ENCODE measurements at places on chromosomes 13 and 19.

DNA sequence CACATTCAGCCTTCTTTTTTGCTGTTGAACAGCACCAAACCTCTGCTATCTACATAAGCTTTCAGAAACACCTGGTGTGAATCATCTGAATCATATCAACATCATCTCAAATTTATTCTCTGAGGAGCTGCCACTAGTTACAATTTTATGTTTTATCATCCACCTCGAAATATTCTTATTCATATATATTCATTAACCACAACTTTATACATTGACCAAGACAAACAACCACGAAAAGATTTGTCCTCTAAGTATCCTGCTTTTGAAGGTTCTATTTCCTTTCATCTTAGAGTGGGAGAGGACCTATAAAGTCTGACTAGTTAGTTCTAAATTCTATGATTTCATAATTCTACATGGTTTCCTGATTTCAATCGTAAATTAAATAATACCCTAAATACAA, 18.9 kb downstream of the ESD start:
- DNase-seq, result no peak

GRCh38 chr13:68009546-68009945, 779.4 kb upstream of the PCDH9 start:
- no peak for DNase-seq

DNA sequence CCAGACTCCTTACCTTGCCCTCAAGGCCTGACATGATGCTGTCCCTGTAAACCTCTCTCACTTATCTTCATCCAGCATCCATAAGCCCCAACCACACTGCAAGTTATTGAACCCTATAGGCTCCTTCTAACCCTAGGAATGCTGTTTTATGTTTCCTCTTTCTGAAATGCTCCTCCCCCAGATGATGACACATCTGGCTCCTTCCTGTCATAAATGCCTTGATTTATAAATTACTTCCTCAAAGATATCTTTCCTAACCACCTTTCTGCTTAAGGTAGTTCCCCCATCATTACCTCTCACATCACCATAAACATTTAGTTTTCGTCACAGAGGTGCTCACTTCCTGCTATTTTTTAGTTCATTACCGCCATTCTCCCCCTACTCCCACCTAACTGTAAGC, 12.3 kb downstream of the RUBCNL start:
- no peak for DNase-seq

- DNase-seq, result no peak
Measured at GRCh38 chr19:22882797-22883196, 50.7 kb downstream of the ZNF723 start.

DNA sequence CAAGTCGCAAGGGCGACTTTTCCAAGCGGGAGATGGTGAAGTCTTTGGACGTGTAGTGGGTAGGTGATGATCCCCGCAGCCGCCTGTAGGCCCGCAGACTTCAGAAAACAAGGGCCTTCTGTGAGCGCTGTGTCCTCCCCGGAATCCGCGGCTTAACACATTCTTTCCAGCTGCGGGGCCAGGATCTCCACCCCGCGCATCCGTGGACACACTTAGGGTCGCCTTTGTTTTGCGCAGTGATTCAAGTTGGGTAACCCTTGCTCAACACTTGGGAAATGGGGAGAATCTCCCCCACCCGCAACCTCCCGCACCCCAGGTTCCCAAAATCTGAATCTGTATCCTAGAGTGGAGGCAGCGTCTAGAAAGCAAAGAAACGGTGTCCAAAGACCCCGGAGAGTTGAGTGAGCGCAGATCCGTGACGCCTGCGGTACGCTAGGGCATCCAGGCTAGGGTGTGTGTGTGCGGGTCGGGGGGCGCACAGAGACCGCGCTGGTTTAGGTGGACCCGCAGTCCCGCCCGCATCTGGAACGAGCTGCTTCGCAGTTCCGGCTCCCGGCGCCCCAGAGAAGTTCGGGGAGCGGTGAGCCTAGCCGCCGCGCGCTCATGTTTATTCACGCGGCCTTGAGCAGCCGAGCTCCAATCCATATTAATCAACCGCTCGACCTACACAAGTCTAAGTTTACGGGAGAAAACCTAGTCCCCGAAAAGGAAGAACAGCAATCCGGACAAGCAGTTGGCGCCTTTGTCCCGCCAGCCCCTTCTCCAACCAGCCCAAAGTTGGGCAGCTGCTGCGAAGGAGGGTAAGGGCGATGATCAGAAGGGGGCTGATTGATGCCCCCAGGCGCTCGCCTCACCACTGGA, 9.9 kb downstream of the SOX21 start:
- DNase-seq, result no peak

DNA sequence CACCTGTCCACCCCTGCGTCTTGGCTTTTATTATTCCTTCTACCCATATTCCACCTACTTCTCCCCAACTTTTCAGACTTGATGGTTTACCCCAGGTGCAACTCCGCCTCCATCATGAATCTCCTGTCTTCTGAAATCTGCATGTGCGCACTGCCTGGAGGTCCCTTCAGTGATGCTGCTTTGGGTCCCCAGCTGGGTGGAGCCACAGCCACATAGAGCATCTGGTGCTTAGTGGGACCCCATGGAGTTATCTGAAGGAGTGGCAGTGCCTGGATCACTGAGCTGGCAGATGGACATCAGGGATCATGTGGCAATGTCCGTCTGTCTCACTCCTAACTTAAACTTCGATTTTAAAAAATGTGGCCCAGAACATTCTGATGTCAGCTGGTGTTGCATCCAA, 13.5 kb downstream of the ZNF536 start:
- DNase-seq, result no peak

GRCh38 chr13:32838945-32839344, 177.3 kb upstream of the KL start:
- DNase-seq, result no peak

DNA sequence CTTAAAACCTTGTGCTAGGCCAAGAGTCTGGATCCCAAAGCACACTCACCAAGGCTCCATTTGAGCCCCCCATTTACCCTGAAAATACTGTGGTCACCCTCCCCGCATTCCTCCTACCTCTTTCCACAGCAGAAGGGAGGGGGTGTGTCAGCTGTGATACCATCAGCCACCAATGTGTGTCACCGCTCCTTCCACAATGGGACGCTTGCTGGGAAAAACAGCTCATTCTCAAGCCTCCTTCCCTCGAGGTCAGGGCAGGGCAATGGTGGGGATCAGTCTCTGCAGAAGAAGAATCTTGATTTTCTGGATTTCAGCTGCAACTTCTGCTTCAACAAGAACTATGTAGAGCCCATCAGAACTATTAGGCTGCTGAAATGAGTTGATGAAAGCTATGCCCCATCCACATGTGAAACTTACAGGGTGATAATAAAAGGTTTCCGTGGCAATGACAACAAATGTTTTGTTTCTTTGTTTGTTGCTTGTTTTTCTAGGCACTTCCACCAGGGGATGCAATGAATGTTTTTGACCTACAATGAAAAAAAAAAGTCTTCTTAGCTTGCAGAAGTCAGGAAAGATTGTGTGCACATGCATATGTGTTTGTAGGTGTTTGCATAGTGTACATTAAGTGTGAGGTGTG, 26.4 kb upstream of the ZNF507 start:
- no peak for DNase-seq

DNA sequence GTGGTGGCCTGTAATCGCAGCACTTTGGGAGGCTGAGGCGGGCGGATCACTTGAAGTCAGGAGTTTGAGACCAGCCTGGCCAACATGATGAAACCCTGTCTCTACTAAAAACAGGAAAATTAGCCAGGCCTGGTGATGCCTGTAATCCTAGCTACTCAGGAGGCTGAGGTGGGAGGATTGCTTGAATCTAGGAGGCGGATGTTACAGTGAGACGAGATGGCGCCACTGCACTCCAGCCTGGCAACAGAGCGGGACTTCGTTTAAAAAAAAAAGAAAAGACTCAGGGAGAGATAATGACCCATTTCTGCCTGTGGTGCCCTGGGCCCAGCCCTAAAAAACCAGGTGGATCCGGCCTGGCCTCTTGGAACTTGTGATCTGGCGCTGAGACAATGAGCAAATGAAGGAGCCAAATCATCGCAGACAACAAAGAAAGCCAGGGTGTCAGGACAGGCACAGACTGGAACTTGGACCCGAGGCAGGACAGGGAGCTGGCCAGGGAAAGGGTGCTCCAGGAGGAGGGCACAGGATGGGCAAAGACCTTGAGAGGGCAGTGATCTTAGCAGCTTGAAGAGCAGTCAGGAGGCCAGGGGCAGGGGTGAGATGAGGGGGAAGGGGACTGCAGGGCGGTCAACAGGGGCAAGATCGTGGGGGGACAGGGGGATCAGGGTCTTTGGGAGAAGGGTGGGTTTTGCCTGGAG, 962 bp upstream of the JAK3 start:
- no peak for DNase-seq

DNA sequence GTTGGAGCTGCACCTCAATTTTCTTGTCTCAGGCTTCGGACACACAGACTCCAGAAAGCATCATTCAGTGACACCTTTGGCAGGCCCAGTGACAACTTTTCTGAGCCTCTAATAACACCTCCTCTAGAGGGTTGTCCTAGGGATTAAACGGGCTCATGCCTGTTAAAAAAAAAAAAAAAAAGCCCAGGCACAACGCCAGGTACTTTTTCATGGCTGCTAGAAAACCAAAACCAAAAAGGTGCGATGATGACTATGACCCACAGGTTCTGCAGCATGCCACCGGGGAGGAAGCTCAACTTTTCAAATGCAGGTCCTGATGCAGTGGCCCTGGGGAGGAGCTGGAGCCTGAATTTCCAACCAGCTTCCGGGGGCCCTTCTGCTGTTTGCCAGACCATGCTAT, 184.2 kb downstream of the ABCC4 start:
- no peak for DNase-seq

- peak; percentile 86 for DNase-seq
Measured at GRCh38 chr13:21476893-21477472, 17.9 kb upstream of the ZDHHC20 start.

DNA sequence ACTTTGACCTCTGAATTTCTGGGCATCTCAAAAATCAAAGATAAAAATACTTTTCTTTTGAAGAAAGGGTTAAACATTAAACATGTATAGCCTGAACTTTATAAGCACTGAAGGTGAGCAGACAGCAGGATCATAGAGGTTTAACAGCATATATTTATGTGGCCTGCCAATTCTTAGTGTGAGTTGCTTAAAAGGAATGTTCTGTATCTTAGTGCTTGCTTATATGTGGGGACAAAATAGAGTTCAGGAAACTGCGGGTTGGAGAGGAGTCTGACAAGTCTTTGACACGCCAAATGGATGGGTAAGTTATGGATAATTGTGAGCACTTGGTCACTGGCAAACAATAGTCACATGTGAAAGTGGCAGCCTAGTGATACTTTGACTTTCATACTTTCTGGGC, 1419.4 kb upstream of the SPRY2 start:
- DNase-seq, result no peak

DNA sequence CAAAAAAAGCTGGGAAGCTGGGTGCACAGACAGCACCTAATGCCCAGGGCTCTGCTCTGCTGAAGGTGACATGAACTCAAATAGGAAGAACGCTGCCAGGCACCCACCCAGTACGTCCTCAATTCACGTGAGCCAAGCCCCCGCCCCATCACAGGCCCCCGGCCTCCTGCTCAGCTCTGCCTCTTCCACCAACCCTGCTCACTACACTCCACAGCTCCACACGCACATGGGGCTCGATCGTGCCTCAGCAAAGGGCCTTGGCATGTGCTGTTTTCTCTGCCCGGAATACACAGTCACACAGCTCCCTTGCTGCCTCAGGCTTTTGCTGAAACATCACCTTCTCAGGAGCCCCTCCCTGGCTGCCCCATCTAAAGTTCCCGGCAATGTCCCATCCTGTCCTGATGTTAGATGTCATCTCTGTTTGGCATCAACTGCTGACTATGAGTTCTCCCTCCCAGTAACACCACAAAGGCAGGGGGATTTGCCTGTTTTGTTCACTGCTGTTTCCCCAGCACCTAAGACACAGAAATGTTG, 2.3 kb downstream of the ATP13A1 start:
- no peak for DNase-seq

DNA sequence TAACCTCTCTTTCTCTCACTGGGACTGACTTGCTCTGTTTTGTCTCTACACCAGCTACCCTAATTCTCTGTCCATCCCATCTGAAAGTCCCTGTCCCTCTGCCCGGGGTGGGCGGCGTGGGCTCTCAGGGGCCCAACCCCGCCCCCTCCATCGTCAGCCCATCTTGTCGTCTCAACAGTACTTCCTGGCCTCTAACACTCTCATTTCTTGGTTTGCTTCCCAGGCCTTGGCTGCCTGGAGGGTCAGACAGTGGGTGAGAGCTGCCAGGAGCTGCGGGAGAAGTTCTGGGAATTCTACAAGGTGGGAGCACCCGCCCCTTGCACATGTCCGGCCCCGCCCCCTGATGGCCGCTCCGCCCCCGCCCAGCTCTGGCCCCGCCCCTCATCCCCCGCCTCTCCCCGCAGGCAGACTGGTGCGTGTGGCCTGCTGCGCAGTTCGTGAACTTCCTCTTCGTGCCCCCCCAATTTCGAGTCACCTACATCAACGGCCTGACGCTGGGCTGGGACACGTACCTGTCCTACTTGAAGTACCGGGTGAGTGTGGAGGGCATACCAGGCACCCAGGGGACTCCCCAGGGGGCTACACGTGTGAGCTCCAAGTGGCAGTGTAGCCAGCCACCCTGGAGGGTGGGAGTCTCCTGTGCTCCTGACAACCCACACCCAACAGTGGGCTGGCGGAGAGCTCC, 1.7 kb downstream of the MPV17L2 start:
- peak; percentile 29 for DNase-seq

GRCh38 chr13:75513271-75513670, 24.4 kb downstream of the COMMD6 start:
- DNase-seq, result no peak

DNA sequence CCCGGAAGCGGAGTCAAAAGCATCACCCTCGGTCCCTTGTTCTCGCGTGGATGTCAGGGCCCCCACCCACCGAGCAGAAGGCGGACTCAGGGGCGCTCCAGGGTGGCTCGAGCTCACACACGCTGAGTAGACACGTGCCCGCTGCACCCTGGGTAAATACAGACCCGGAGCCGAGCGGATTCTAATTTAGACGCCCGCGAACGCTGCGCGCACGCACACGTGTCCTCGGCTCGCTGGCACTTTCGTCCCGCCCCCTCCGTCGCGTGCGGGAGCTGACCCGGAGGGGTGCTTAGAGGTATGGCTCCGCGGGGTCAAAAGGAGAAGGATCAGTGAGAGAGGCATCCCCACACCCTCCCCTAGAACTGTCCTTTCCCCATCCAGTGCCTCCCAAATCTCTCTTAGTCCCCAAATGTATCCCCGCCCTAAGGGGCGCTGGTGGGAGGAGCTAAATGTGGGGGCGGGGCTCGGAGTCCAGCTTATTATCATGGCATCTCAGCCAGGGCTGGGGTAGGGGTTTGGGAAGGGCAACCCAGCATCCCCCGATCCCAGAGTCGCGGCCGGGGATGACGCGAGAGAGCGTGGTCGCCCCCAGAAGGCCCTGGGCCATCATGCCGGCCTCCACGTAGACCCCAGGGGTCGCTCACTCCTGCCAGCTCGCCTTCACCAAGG, 451 bp upstream of the ICAM5 start:
- DNase-seq, result peak; percentile 82

GRCh38 chr19:29054886-29055675, 157.9 kb downstream of the UQCRFS1 start:
- DNase-seq, result no peak

- peak; percentile 52 for DNase-seq
Measured at GRCh38 chr19:16714702-16715287, 4.9 kb upstream of the NWD1 start.

DNA sequence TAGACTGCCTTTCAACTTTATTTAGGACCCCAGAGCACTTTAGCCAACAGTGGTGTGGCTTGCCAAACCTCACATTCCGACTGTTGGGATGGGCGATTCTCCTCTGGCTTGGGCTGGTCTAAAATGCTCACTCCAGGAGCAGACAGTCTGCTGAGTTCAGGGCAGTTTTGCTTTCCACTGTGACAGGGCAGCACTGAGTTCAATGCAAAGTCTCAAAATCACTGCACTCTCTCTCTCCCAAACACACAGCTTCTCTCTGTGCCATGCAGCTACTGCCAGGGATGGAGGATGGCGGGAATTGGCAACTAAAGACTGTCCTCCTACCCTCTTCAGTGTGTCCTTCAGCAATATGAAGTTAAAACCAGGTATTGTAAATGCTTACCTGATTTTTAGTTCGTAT, 13.2 kb downstream of the NAPSA start:
- DNase-seq, result no peak
